ENCODE measurements at places on chromosomes 13 and 19.

DNA sequence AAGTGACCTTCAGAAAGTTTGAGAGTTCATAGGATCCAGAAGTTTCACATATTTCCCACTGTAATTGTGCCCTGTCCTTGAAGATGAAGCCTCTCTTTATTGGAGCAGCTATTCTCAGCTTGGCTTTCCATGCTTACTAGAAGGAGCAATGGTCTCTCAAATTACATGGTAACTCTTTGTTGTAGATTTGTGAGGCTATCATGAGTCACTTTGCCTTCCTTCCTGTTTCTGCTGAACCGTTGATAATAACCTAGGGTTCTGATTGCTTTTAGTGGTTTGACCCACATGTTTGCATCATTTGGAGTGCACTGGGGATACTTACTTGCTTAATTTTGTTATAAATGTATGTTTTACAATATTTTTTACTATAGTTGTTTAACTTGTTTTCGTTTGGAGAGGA, 772.9 kb upstream of the SLITRK6 start:
- DNase-seq, result no peak

DNA sequence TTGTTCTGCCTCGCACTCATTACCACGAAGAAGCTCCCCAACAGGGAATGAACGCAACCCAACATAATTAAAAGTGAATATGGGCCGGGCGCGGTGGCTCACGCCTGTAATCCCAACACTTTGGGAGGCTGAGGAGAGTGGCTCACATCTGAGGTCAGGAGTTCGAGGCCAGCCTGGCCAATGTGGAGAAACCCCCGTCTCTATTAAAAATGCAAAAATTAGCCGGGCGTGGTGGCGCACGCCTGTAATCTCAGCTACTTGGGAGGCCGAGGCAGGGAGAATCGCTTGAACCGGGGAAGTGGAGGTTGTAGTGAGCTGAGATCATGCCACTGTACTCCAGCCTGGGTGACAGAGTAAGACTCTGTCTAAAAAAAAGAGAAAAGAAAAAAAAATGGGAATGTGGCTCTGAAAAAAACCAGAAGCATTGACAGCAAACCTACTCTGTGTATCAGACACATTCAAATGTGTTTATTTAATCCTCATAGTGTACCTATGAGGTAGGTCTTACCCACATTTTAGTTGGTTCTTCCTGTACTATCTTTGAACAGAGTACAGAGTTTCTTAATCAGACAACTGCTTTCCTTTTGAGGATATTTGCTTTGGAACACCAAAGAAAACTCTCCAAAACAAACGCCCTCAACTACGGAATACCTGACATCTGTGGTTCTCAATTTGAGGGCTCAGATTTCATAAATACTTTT, 70.0 kb downstream of the NUFIP1 start:
- DNase-seq, result no peak

DNA sequence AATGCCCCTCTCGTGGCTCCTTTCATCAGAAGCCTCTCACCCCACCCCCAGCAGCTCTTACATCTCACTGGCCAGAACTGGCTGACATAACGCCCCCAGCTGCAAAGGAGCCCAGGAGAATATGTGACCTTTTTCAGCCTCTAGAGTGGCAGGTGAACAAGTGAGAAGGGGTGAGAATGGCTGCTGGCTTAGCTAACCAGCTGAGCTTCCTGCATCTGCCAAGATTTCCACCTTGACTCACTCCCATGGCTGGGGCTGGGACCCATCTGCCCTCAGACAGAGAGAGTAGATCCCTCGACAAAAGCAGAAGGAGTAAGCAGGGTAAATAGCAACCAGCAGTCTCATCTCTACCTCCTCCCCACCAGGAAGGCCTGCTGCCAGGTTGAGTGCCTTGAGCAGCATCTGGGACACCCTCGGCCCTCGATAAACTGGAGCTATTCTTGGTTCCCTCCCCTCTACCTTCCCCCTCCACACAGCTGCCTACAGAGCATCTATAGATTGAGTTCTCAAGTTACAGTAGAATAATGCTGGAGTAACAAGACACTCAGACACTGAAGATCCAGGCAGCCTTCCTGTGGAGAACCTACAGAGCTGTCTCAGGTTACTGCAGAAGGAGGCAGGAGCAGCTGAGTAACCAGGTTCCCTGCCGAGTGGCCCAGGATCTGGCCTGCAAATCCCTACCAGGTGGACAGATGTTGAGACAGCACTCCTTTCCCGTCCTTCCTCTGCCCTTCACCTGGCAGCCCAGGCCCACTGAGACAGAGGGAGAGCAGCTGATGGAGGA, 15.5 kb downstream of the KASH5 start:
- DNase-seq, result no peak

DNA sequence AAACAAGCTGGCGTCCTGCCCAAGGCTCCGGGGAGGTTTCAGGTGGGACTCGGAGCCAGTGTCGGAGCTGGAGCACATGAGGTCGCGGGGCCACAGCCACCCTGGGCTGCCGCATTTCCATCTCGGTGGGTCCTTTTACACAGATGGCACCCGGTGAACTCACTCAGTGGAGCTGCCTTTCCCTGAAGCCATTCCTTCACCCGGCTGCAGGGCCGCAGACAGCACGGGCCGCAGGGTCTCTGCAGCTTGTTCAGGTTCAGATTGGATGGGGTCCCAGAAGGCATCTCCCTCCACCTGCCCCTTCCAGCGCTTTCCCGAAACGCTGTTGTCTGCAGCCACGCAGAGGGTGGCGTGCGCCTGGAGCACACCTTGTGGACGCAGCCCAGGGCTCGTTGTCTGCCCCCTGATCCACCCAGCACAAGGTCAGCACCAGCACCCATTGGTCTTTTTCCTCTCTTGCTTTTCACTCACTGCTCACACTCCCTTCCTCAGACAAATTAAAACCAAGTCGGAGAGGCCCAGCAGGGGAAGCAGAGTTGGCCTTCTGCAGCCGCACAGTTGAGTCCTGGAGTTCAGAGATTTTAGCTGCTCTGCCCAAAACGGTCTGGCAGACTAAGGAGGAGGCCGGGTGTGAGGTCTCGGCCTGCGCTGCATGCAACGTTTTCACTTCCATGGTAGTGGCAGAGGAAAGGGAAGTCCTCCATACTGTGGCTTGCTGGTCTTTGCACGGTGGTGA, 18.1 kb downstream of the MCF2L start:
- DNase-seq, result no peak

GRCh38 chr19:13130886-13131490, 12.9 kb downstream of the NACC1 start:
- DNase-seq, result no peak

DNA sequence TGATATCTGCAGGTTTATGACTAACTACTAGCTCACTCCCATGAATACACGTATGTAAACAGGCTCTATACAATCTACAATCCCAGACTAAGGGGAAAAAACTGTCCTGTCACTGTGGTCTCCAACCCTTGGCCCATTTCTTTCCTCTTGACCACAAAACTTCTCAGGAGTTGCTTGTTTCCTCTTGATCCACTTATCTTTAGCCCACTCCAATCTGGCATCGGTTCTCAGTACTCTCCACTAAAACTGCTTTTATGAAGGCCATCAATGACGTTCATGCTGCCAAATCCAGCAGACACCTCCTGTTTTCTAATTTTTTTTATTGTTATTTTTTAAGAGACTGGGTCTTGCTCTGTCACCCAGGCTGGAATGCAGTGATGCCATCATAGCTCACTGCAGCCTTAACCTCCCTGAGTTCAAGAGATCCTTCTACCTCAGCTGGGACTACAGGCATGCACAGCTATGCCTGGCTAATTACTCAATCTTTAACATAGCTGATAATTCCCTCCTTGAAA, 31.9 kb upstream of the USPL1 start:
- DNase-seq, result no peak

GRCh38 chr13:46097015-46097414, 7.8 kb downstream of the CPB2 start:
- DNase-seq, result no peak

DNA sequence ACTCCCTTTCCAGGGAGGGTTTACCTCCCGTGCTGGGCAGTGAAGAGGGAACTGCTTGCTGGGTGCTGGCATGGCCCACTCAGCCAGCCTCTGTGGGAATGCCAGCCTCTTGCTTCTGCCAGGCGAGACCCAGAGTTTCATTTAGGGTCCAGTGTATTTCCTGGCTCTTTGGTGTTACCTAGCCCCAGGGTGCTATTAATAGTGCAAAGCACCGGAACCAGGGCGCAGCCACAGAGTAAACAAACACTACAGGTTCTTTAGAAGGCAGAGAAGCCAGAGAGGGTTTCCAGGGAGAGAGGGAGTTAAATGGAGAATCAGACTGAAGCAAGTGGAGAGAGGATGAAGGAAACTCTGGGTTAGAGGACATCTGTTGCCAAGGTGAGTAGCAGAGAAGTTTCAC, 74.9 kb upstream of the SPATA13 start:
- no peak for DNase-seq

- no peak for DNase-seq
These were observed 1.4 kb upstream of the OR7G3 start for GRCh38 chr19:9128171-9128570.

All from activated CD8-positive, alpha-beta memory T cell treated with anti-CD3 and anti-CD28 coated beads for 1 hour (primary cell).